ENCODE measurements at places on chromosomes 2 and 18.

DNA sequence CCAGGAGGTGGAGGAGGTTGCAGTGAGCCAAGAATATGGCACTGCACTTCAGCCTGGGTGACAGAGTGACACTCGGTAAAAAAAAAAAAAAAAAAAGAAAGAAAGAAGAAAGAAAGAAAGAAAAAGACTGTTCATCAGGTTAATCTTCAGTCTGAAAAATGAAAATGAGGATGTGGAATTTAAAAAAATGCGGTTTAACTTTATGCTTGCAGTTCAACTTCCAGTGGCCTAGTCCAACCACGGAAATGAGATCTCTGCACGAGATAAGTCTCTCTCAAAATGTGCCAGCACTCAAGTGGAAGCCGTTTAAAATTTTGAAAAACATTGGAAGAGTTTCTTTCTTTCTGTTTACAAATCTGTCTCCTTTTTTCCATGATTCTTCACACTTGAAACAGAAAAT is 112.1 kb downstream of the DOCK10 start:
- DNase-seq, result peak; percentile 63

- DNase-seq, result no peak
Measured at GRCh38 chr18:79393181-79393634, 2.5 kb upstream of the NFATC1 start.

- peak; percentile 19 for DNase-seq
Measured at GRCh38 chr2:106187273-106187891, 6.7 kb downstream of the UXS1 start.

DNA sequence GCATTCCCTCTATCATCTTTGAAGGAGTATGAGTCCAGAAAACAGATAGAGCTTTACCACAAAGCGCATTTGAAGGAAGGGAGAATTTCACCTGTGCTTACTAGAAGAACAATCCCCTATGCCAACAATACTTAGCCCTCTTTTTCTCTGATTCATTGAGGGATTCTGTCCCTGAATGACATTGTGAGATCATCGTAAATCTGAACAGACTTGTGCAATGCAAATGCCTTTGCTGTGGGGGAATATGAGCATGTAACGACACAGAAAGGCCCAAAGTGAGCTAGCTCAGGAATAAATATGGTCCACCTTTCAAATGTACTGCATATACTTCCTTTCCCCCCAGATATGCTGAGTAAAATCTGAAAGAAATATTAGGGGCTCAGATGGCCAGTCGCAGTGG is 67.6 kb downstream of the SCN1A start:
- DNase-seq, result no peak

DNA sequence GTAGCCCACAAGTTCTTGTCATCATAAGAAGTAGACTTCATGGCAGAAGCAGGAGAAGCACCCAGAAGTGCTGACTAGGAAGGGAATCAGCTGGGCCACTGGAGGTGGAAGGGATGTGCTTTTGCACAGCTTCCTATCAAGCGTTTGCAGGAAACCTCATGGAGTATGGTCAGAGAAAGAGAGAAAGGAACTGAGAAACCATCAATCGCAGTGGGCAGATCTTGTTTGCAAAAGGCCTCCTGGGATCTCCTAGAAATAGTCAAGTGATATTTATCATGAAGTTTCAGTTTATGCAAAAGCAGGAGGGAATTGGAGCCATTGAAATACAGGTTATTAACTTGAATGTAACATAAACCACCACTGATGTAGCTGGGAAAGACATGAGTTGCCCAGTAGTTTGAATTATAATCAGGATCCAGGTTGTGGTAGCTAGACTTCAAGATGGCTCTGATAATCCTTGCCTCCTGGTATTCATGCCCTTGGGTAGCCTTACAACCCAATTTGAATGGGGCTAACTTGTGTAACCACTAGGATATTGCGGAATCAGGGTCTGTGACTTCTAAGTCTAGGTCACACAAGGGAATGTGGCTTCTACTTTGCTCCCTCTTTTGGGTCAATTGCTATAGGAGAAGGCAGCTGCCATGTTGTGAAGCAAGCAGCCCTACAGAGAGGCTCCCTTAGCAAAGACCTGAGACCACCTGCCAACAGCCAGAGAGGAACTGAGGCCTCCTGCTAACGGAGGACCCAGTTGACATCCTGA is 69.8 kb upstream of the TCF4 start:
- no peak for DNase-seq

GRCh38 chr2:9358846-9359245 is 64.5 kb downstream of the ITGB1BP1 start:
- no peak for DNase-seq

GRCh38 chr18:61420218-61420885 is 87.1 kb downstream of the CDH20 start:
- no peak for DNase-seq

- no peak for DNase-seq
Measured at GRCh38 chr2:166803373-166804000, 84.8 kb upstream of the XIRP2 start.

DNA sequence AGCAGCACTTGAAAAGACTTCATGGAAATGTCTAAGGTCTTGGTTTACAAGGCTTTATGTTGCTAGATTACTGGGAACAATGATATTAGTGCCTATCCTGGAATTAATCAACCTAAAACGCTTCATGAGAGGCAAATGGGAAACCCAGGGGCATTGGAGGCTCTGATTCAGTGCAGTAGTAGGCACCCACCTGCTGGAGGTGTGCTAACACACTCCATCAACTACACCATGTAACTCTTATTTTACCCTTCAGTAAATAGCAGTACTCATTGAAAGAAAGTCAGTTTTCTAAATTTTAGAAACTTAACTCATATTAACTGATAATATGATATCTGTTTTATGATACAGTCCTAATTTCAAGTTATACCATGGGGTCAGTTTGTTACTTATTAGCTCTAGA is 17.4 kb upstream of the HNRNPA3 start:
- DNase-seq, result no peak

GRCh38 chr18:74172697-74173433 is 24.5 kb downstream of the TIMM21 start:
- DNase-seq, result no peak

DNA sequence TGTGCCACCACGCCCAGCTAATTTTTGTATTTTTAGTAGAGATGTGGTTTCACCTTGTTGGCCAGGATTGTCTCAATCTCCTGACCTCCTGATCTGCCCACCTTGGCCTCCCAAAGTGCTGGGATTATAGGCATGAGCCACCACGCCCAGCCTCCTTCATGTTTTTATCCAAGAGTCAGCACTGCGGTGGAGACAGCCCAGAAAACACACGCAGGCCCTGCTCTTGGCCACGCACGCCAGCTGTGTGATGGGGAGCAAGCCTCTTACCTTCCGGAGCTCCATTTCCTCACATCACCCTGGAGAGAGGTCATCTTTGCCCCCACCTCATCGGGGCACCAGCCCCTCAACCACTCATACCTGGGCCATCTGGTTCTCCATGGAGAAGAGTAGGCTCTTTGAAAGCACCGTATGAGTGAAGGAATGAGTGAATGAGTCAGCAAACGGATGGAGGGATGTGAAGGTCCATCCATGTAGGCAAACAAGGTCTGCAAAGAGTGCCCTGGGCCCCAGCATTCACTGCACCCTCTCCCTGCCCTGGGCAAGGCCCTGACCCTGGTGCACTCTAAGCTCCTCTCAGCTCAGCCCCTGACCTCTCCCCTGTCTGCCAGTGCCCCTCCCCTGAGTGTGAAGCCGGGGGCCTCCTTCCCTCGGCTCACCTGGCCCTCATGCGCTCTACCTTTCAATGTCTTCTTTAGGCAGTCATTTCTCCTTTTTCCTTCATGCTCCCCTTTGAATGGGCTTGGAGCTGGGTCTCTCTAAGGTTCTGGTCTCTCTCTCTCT is 7.4 kb downstream of the GYPC start:
- no peak for DNase-seq

DNA sequence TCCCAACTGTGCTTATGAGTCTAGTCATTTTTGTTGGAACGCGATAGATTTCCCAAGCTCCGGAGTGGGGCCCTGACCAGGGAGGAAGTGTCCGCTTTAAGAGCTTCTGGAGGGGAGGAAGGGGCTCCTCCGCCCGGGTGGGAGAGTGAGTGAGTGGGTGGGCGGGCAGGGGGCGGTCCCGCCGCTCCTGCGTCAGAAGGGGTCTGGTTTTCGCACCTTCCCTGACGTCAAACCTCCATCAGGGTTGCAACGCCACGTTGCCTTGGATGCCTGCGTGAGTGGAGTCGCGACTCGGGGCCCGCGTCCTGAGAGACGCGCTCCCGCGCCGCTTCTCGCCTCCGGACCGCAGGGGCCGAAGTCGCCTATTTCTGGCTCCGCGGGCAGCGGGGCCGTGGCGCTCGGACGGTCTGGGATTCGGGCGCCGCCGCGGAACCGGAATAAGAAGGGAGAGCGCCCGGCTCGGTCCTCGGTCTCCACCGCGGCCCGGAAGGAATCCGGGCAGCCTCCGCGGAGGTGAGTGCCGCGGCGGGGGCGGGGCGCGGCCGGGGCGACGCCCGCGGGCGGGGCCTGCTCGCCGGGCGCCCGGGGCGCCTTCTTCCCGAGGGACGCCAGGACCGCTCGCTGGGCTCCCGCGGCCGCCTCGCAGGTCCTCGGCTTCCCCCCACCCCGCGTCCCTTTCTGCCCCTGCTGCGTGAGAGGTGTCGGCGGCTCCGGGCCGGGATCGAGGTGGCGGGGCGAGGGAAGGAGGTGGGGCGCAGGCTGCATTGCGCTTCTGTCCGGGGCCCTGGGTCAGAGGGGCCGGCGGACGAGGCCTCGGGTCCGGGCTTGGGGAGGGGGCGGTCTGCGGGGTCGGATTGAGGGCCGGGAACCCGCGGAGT is at the start of gene ZDBF2:
TSS of gene ZDBF2 (plus strand) at position 230 of the 878 bp plus-strand sequence. CDS start 7,187 bp downstream, outside the sequence.
- DNase-seq, result no peak

All from AML-193 (cell line).